ENCODE measurements at places on chromosomes 4 and X. TPM values are rescaled to one million over a fixed set of nuclear protein-coding genes. Genes with fewer than 3 reads are reported as not detected.

Gene TRPC3
- polyA plus RNA-seq, result 0.40 TPM

Gene SATL1
- polyA plus RNA-seq, result 0.02 TPM

Gene NEXMIF
- polyA plus RNA-seq, result 0.13 TPM

Gene ABCG2
- 13.0 TPM for polyA plus RNA-seq

Gene ASB9
- polyA plus RNA-seq, result 2.1 TPM
